ENCODE measurements at places on chromosomes 16 and 17.
A peak's percentile ranks its signal among the peaks of the same experiment; 100 is the strongest.

GRCh38 chr16:51402785-51403184 lies 251.7 kb upstream of the SALL1 start:
- DNase-seq, result no peak

DNA sequence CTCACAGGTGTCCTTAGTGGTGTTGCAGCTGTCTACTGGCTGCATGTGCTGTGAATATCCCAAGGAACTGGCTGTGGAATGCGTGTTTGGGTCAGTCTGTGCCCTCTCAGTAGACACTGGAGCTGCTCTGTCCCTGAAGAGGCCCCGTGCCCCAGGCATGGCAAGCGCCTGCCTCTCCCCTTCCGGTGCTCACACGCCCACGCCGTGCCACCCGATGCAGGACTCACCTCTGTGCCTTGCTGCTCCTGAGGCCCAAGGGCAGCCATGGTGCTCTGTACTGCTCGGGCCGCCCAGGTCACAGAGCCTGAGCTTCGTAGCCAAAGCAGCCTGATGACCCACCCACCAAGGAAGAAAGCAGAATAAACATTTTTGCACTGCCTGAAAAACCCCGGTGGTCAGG lies 10.0 kb downstream of the RGS11 start:
- DNase-seq, result no peak

- DNase-seq, result no peak
Observed at GRCh38 chr17:77316191-77316641, 175.4 kb downstream of the SEC14L1 start.

DNA sequence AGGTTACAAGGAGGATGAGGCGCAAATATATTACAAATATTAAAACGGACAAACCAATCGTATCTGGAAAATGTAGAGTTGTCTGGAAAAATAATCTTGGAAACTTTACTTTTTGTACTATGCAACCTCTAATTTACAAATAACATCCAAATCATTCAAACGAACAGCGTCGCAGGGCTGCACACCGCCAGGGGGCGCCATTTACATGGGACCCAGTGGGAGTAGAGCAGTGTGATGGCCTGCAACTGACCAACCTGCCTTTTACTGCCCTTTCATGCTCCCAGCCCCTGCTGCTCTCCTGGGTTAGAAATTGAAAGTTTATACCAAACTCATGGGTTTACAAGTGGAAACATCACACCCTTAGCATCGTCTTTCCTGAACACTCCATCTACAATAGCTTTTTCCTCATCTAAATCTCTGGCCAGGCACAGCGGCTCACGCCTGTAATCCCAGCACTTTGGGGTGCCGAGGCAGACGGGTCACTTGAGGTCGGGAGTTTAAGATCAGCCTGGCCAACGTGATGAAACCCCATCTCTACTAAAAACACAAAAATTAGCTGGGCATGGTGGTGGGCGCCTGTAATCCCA lies 10.0 kb downstream of the PITPNC1 start:
- DNase-seq, result peak; percentile 62

- DNase-seq, result no peak
Observed at GRCh38 chr16:2597560-2597902, 59.7 kb downstream of the PDPK1 start.

GRCh38 chr16:69366431-69366830 lies 14.8 kb upstream of the TMED6 start:
- no peak for DNase-seq

- no peak for DNase-seq
Observed at GRCh38 chr17:8324132-8324531, 14.1 kb downstream of the ARHGEF15 start.

GRCh38 chr16:87101903-87102302 lies 215.3 kb downstream of the C16orf95 start:
- DNase-seq, result no peak

GRCh38 chr17:29331075-29331707 lies 37.2 kb upstream of the NUFIP2 start:
- DNase-seq, result no peak

- DNase-seq, result no peak
Observed at GRCh38 chr17:71793518-71793917, 327.3 kb upstream of the SOX9 start.

GRCh38 chr17:7477392-7478275 lies 1.8 kb downstream of the ZBTB4 start:
- peak; percentile 66 for DNase-seq

GRCh38 chr16:11224096-11224893 lies 31.7 kb downstream of the SOCS1 start:
- DNase-seq, result peak; percentile 90

GRCh38 chr16:71629278-71630016 lies 3.5 kb downstream of the MARVELD3 start:
- no peak for DNase-seq

- no peak for DNase-seq
Observed at GRCh38 chr17:51152766-51153209, 571 bp upstream of the NME1 start.

GRCh38 chr17:50559674-50560184 lies 786 bp upstream of the CACNA1G start:
- peak; percentile 56 for DNase-seq

GRCh38 chr16:47431960-47432359 lies 28.9 kb downstream of the ITFG1 start:
- no peak for DNase-seq

DNA sequence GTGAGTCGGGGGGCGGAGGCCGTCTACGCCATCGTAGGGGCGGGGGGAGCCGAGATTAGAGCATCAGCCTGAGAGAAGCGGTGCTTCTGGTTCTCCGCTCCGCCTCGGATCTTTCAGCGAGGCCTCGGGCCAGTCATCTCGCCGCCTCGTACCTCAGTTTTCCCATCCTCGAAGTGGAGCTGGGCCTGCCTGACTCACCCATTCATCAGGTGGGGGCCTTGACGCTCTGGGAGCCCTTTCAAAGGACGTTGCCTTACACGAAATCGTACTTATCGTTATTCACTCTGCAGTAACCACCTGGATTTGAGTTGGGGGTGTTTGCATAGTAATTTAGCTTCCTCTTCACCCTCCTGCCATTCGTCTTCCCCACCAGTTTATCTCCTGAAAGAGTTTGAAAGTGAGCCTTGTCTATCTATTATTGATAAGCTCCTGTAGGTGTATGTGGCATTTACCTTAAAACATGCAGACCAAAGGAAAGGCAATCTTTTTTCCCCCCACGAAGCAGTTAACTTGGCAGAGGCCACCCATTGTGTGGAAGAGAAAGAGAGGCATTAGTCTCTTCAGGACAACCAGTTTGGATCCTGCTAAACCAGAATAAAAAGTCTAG lies 674 bp downstream of the TAF15 start:
- no peak for DNase-seq

GRCh38 chr16:56357241-56357764 lies 68.0 kb downstream of the AMFR start:
- peak; percentile 41 for DNase-seq

- DNase-seq, result no peak
Observed at GRCh38 chr17:43365356-43365755, 33.4 kb upstream of the ARL4D start.

GRCh38 chr16:86403541-86404163 lies 106.7 kb upstream of the FOXF1 start:
- no peak for DNase-seq
